ENCODE measurements at places on chromosomes 16 and 17. TPM values are rescaled to one million over a fixed set of nuclear protein-coding genes. Genes with fewer than 3 reads are reported as not detected.
A peak's percentile ranks its signal among the peaks of the same experiment; 100 is the strongest.

DNA sequence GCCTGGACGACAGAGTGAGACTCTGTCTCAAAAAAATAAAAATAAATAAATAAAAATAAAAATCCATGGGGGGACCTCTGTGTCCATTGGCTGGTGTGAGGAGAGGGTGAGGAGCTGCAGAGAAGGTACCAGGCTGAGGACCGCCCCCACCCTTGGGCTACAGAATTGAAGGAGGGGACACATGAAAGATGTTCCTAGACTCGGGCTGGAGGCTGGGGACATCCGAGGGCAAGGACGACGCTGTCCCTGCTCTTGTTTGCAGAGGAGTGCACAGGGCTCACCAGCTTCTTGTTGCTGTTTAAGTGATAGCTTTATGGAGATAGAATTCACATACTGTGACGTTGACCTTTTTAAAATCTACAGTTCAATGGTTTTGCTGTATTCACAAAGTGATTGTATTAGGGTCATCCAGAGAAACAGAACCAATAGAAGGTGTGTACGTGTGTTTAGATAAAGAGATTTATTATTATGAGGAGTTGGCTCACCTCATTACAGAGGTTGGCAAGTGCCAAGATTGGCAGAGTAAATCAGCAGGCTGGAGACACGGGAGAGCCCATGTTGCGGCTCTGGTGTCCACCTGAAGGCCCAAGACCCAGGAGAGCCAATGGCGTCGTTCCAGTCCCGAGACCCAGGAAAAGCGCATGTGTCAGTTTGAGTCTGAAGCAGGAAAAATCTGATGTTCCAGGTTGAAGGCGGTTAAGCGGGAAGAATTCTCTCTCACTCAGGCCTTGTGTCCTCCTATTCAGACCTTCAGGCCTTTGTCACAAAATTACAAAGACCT is 320.7 kb downstream of the SEC14L1 start:
- no peak for DNase-seq

GRCh38 chr17:9725575-9725974 is 65.8 kb downstream of the DHRS7C start:
- DNase-seq = no peak

- DNase-seq = no peak
Measured at GRCh38 chr16:55955845-55956244, 80.7 kb upstream of the CES5A start.

GRCh38 chr17:39738983-39739884 is 1.5 kb downstream of the GRB7 start:
- peak; percentile 92 for DNase-seq

DNA sequence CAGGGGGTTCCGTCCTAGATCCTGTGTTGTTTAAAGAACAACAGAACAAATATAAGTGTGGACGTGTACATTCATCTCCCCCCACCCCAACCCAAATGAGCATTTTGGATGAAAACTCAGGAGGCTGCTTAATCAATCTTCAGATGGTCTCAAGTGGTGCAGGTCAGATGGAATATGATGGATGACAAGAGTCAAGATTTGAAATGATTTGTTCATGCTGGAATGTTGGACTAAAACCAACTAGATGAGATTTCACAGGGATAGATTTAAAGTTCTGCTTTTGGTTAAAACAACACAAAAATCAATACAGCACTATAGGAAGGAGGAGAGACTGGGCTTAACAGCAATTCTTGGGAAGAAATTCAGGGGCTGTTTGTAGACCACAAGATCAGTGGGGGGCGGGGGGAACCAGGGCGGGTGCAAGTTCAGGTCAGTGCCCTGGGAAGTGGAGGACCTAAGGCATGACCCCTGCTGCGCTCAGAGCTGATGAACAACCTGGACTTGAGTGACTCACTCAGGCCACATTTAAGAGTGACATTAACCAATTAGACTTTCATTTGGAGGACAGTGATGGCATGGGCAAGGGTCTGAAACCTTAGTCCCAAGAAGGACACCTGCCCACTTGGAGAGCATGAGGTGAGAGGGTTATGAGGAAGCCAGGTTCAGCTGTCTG is 15.1 kb downstream of the TTYH2 start:
- no peak for DNase-seq

GRCh38 chr16:80174416-80174815 is 366.4 kb upstream of the DYNLRB2 start:
- DNase-seq = no peak

DNA sequence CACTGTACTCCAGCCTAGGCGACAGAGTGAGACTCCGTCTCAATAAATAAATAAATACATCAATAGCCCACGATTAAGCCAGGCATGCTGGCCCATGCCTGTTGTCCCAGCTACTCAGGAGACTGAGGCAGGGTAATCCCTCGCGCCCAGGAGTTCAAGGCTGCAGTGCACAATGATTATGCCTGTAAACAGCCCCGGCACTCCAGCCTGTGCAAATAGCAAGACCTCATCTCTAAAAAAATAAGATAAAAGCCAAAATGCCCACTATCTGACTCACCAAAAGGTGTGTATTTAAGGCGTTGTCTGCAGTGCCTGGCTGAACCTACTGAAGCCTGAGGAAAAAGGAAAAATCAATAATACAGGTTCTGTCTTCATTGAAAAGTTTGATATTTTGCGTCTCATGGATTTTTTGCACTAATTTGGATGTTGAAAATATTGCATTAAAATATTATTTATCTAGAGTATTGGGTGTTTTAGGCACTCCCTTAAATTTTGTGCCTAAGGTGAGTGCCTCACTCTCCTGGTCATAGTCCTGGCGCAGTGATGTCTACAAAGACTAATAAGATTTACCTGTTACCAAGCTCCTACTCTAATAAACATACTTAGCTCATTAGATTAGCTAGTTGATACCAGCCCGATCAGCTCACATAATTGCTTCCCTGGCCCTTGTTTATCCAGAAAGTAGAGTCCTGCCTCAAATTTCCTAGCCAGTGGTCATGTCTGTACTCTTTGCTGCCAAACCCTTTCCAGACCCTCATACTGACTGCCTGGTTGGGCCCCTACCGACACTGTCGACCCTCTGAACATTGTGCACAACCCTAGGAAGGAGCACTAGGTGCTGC is 24.7 kb upstream of the TOB1 start:
- DNase-seq = no peak

DNA sequence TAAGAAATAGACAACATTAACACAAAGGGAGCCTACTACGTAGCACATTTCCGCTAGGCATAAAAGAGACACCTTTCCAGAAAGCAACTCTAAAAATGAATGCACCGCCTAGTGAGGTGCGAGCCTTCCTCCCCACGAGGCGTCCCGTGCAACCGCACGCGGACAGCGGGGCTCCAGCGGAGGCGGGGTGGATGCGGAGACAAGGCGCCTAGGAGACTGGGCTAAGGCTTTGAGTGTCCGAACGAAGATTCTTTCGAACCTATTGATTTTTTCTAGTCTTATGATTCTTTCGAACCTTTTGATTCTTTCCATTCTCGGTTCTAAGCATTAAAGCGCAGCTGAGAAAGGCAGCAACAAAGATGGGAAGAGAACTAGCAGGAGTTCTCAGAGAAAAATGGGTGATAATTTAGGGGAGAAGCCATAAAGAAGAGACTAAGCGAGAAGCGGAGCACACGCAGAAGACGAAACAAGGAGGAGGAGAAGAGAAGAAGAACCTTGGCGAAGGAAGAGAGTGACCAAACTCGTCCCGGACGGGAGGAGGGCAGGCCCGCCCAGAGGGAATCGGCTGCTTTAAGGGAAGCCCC is 394 bp upstream of the CPD start:
- no peak for DNase-seq

DNA sequence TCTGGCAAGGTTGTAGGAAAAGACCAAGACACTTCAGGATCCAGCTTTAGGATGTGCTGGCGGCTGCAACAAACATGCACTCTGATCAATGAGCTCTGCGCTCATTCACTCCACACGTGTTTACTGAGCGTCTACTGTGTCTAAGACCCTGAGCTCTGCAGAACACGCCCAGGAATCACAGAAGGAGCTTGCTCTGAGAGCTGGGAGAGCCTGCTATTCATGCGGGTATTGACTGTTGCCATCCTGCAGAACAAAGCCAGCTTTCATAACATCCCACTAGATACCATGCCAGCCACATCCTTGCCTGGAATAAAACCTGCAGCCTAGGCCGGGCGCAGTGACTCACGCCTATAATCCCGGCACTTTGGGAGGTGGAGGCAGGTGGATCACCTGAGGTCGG is 44.1 kb downstream of the NXN start:
- DNase-seq = no peak

GRCh38 chr16:55248058-55248457 is 75.9 kb upstream of the IRX6 start:
- no peak for DNase-seq

- no peak for DNase-seq
Measured at GRCh38 chr16:12501707-12502457, 301.8 kb downstream of the CPPED1 start.

DNA sequence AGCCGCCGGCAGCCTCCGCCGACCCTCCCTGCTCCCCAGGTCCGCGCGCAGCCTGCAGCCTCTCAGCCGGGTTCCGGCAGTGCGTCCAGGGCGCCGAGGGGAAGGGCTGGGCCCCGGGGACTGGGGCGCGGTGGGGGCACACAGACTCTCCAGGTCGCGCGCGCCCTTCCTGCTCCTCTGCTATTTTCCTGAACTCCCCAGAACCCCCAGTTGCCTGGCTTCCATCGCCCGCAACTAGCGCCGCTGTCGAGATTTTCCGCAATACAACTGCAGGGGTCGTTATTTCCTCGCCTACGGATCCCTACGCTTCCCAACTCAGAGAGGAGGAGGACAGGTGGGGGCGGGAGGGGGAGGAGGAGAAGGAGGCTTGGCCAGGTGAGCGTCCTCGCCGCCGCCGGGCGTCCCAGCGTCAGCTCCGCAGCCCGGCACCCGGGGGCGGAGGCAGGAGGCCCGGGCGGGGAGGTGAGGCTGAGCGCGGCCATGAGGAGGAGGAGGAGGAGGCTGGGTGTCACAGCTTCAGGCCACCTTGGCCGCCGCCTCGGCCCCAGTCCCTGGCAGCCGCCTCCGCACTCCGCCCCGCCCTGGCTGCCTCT is at the start of gene CA10:
CA10 (minus strand) TSS at position 265 of the 593 bp plus-strand sequence.
- no peak for DNase-seq

- DNase-seq = no peak
Measured at GRCh38 chr17:78957128-78957527, 22.6 kb downstream of the LGALS3BP start.

DNA sequence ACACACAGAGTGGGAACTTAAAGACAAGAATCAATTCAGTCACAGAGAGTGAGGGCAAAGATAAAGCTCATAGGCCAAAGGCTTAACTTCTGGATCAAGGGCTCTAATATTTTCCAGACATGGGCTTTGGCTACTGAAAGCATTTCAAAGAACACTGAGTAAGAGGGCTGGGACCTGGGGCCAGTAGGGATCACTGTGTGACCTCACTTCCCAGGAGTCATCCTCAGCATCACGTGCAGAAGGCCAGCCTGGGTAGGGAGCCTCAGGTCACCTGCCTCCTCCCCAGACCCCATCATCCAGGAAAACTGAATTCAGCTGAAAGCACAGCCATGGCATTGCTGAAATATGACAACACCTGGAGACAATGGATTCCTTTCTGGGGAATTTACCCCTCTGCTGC is 163.5 kb downstream of the RAB11FIP4 start:
- DNase-seq = no peak

- DNase-seq = no peak
Measured at GRCh38 chr16:84929421-84930297, 81.7 kb downstream of the ZDHHC7 start.

DNA sequence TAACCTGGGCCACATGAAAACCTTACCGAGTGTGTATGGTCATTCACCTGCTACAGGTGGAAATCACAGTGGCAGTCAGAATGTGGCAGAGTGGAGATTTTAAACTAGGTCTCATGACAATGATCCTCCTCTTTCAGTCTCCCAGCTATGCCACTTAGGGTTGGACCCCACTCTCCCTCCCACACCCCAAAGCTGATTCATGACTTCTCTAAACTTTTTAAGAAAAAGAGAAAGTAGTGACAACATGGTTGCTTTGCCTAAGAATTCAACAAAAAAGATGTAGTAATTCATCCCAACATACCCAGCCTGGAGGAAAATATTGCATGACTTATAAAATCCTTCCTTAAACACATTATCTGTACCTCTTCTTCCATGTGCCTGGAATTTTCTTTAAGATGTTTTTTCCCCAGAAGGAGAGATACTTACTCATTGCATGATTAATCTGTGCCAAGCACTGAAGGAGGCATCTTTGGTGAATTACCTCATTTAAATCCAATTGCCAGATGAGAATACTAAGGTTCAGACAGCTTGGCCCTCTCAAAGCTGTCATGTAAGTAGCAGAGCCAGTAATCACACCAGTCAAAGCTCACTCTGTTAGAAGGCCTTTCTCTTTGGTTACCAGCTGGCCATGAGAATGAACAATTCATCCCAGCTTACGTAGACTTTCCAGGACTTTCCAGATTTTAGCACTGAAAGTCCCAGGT is 119.9 kb downstream of the COPRS start:
- no peak for DNase-seq

DNA sequence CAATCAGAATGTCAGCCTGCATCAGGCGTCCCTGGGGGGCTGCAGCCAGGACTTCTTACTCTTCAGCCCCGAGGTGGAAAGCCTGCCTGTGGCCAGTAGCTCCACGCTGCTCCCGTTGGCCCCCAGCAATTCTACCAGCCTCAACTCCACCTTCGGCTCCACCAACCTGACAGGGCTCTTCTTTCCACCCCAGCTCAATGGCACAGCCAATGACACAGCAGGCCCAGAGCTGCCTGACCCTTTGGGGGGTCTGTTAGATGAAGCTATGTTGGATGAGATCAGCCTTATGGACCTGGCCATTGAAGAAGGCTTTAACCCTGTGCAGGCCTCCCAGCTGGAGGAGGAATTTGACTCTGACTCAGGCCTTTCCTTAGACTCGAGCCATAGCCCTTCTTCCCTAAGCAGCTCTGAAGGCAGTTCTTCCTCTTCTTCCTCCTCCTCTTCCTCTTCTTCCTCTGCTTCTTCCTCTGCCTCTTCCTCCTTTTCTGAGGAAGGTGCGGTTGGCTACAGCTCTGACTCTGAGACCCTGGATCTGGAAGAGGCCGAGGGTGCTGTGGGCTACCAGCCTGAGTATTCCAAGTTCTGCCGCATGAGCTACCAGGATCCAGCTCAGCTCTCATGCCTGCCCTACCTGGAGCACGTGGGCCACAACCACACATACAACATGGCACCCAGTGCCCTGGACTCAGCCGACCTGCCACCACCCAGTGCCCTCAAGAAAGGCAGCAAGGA is 10.4 kb downstream of the NFE2L1 start:
- no peak for DNase-seq

Gene ZP2
- polyA plus RNA-seq = 0.12 TPM

Gene RNF40
- 124 TPM for polyA plus RNA-seq

Gene ARHGAP44
- 9.1 TPM for polyA plus RNA-seq

Gene CCDC40
- polyA plus RNA-seq = 21.6 TPM

Gene TADA2A
- 23.9 TPM for polyA plus RNA-seq

Gene SLC47A2
- 7.8 TPM for polyA plus RNA-seq

Gene CES2
- 41.5 TPM for polyA plus RNA-seq

Gene ZDHHC1
- 12.9 TPM for polyA plus RNA-seq

Gene HS3ST3B1
- polyA plus RNA-seq = 24.1 TPM

Gene CCL8
- polyA plus RNA-seq = 0.24 TPM

Gene ADORA2B
- polyA plus RNA-seq = 5.1 TPM

Gene STX1B
- 2.7 TPM for polyA plus RNA-seq

Gene NAGPA
- polyA plus RNA-seq = 7.6 TPM

Gene LPO
- 0.22 TPM for polyA plus RNA-seq

Measured in renal cortex interstitium (tissue), 15 donors.